ENCODE measurements at places on chromosomes 4 and X. TPM values are rescaled to one million over a fixed set of nuclear protein-coding genes. Genes with fewer than 3 reads are reported as not detected.

DNA sequence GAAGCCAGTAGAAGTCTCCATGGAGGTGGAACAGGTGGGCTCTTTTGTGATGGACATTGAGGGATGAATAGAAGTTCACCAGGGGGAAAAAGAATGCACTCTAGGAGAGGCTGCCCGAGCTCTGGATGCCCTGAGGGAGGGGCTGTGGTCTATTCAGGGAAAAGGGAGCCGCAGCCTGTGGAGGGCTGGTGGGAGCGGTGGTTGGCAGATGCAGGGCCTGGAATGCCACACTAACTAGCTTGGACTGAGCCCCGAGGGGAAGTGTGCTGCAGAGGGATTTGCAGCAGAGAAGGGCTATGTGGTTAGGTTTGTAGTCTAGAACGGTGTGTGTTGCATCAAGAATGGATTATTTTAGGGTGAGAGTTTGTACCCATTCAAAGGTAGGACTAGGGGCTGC is 29.5 kb upstream of the PSAPL1 start:
- no peaks in the 10 kb centered on the region for H3K27me3 ChIP-seq
- H3K4me3 ChIP-seq, result no peak overlapping the region
- no peak overlapping the region for H3K27ac ChIP-seq
- no peaks in the 10 kb centered on the region for H3K36me3 ChIP-seq

DNA sequence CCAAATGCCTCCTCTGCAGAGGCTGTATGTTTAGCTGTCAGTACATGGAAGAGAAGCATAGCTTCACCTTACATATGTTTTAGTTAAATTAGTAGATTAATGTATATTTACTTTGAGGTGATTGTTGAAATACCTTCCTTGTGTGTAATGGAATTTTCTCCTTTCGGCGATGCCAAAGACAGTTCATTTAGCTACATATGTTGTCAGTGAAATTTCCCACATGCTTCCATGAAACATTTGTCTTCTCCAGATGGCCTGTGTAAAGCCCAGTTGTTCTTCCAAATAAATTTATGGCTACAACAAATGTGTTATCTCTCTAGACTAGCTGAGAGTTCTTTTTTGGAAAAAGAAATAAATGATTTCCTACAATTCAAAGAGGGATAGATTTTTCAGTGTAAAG is 95.2 kb downstream of the GPAT3 start:
- no peaks in the 10 kb centered on the region for H3K36me3 ChIP-seq
- H3K4me3 ChIP-seq, result no peak overlapping the region
- H3K27me3 ChIP-seq, result no peaks in the 10 kb centered on the region
- peak overlapping the region; percentile 67 for H3K27ac ChIP-seq
- peaks cover 29% of the 10 kb centered on the region for H3K4me1 ChIP-seq

DNA sequence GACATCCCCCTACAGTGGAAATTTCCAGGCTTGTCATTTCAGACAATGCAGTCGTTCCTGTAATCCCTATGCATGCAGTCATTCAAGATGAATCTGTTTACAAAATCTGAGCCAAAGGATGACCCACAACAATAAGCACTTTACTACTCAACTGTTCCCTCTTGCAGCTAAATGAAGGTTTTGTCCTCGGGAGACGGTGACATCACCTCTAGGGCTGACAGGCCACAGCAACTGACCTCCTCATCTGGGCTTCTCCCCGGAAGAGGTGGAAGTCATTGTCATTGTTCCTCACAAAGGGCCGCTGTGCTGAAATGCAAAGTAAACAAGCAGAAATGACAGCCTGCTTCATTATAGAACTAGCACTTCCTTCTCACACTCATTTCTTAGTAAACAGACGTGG is 29.2 kb downstream of the CLRN2 start:
- no peaks in the 10 kb centered on the region for H3K36me3 ChIP-seq
- peak; percentile 17 for DNase-seq
- H3K27ac ChIP-seq, result no peak overlapping the region
- no peaks in the 10 kb centered on the region for H3K4me1 ChIP-seq
- H3K27me3 ChIP-seq, result no peaks in the 10 kb centered on the region

Gene CT45A2
- total RNA-seq, result not detected

Gene MAGEA9B
- not detected for total RNA-seq
